Fibroblast of mammary gland (primary cell): ENCODE measurements at places on chromosomes 3 and 15.

DNA sequence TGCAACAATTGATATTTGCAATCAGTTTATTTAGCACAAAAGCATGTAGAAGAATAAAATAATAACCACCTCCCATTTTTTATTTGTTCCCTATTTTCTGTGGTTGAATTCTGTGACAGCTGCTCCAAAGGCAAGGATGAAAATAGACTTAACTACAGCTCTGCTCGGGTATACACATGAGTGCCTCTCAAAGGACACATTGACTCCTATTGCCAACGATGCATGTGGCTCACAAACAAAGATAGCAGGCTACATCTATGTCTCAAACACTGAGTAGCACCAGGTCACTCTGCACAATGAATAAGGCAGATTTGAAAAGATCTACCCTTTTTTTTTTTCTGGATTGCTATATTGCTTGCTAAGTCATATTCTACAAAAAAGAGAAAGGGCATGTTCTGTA, 612.9 kb downstream of the ROBO1 start:
- DNase-seq: no peak

- no peak for DNase-seq
These were observed 8.6 kb upstream of the CBLB start for GRCh38 chr3:105877336-105877910.

GRCh38 chr15:91243826-91244225, 143.8 kb downstream of the SV2B start:
- peak; percentile 7 for DNase-seq

- peak; percentile 69 for DNase-seq
These were observed 40.6 kb upstream of the ADCY5 start for GRCh38 chr3:123489400-123490004.

DNA sequence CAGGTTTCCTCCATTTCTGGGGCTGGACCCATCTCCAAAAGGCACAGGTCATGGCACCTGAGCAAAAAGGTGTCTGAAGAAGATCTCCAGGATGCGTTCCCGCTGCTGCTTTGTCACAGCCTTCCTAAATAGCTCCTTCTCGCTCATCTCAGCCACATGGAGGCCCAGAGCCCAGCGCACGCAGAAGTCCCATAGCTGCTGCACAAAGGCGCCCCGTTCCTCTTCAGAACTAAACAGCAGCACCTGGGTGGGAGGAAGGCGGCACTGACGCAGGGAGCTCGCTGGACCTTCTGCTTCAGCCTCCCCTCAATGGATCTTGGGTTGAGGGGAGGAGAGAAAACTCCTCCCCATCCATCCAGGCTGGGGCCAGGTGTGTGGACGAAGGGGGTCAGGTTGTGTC, 8.4 kb downstream of the DUOX2 start:
- no peak for DNase-seq

GRCh38 chr3:151425627-151426340, 35.1 kb downstream of the IGSF10 start:
- DNase-seq: no peak
